ENCODE measurements at places on chromosomes 11 and 22.

GRCh38 chr22:37267135-37267587 lies 15.1 kb upstream of the CYTH4 start:
- peak; percentile 70 for DNase-seq

DNA sequence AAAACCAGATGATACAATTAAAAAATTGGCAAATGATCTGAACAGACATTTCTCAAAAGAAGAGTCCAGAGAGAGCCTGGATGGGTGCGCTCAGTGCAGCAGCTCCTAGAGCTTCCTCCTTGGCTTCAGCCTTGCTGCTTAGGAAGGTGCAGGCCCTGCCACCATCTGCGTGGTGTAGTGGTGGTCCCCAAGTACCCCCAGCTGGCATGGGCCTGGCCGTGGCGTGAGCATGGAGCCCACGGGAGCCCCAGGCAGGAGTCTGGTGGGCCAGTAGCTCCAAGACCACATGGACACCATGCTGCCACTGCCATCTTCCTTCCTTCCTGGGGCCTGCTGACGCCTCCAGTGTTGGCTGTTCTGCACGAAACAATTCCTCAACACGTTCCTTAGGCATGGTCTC lies 20.5 kb downstream of the THY1 start:
- DNase-seq: no peak

- DNase-seq: no peak
Measured at GRCh38 chr22:29291215-29291614, 15.2 kb upstream of the GAS2L1 start.

DNA sequence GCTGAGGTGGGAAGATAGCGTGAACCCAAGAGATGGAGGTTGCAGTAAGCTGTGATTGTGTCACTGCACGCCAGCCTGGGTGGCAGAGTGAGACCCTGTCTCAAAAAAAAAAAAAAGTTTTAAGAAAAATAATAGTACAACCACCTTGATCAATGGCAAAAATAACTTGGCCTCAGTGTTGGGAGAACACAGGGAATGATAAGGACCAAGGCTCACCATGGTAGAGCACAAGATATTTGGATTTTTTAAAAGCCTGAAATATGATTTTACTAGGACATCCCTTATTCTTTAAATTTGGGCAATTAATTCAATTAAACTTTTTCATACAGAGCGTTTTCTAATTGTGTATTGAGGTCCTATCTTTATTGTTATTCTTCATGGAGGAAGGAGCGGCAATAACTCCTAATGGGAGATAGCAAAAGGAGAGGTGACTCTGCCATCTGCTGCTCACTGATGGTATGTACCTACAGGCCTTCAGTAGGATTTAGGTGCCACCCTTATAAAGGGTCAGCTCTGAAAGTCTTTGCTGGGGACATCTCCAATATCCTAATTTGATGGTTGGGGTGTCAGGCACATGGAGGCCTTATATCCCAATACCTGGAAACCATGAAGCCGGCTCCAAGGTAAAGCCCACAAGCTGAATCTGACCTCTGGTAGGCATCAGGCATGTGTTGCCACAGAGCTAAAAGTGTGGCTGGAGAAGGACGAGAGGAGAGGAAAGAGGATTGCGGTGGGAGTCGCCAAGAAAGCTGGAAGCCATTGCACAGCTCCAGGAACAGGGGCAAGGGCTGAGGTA lies 21.9 kb upstream of the POLD3 start:
- DNase-seq: peak; percentile 14

DNA sequence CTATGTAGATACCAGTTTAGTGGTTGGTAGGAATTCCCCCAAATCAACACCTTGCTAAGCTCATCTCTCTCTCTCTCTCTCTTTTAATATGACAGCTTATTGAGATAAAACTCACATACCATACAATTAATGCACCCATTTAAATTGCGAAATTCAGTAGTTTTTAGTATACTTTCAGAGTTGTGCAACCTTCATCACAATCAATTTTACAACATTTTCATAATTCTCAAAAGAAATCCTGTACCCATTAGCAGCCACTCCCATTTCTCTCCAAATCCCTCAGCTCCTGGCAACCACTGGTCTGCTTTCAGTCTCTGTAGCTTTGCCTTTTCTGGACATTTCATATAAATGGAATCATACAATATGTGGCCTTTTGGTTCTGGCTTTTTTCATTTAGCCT lies 13.3 kb downstream of the NNMT start:
- DNase-seq: no peak

DNA sequence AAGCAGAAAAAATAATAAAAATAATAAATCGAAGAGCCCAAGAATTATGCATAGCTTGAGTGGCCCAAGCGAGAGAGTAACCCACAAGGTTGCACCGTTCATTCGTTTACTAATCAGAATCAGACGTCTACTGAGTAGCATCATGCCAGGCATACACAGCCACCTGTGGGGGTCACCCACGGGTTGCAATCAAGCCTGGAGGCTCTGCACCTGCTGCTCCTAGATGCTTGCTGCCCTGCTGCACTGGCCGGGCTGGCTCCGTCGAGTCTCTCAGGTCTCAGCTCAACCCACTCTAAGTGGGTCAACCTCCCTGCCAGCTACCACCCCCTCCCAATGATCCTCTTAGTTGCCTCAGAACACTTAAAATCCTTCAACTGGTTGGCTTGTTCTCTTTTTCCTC lies 2.0 kb upstream of the TESMIN start:
- no peak for DNase-seq

GRCh38 chr22:35034963-35035362 lies 31.0 kb upstream of the ISX start:
- no peak for DNase-seq

All from activated naive CD4-positive, alpha-beta T cell treated with anti-CD3 and anti-CD28 coated beads, Interleukin-2, amount 50 U/mL, for 16 hours (primary cell).